Inflammatory macrophage treated with lipopolysaccharide for 1 hour (primary cell): ENCODE measurements at places on chromosomes 5 and 9.
A peak's percentile ranks its signal among the peaks of the same experiment; 100 is the strongest.

DNA sequence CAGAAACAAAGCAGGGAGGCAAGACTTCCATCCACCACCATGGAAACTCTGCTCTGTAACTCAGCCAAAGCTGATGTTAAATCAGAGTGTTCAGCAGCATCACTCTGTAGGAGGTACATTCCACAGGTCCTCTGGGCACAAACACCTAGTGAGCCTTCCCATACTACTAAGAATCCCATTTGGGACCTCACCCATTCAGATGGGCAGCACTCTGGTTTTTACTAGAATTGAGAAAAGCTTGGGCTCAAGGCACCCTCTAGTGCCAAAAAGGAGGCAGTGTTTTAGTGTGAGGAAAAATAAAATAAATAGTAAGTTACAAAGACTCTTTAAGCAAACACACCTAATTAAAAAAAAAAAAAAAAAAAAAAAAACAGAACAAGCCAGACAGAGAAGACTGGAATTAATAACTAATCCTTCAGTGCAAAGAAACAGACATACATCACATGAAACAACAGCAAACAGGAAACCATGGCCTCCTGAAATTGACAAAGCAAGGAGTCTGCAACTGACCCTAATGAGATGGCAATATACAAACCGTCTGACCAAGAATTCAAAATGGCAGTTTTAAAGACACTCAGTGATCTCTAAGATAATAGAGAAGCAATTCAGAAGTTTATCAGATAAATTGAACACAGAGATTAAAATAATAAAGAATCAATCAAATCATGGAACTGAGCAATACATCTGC lies 159.5 kb downstream of the GNA14 start:
- DNase-seq, result no peak

DNA sequence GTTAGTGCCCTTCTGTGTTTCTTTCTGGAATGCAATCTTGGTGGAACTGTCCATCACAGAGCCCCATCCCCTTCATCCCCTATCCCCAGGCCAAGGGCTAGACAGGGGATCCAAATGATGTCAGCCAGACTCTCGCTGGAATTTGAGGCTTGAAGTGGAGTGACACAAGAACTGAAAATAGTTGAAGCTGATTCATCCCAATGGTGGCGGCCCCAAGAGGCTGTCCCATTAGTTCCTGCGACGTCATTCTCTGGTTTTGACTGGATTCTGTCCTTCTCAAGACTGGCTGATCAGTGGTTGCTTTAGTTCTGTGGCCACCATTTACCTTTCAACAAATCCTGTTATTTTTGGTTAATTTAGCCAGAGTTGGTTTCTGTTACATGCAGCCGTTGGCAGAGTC lies 59.9 kb downstream of the SUB1 start:
- DNase-seq, result no peak

GRCh38 chr5:109483395-109483971 lies 73.7 kb upstream of the PJA2 start:
- DNase-seq, result peak; percentile 39

GRCh38 chr9:137251490-137252268 lies 593 bp downstream of the STPG3 start:
- DNase-seq, result no peak

GRCh38 chr5:35089334-35090314 lies 41.9 kb upstream of the AGXT2 start:
- DNase-seq, result peak; percentile 87

GRCh38 chr9:127205952-127206351 lies 58.6 kb upstream of the GARNL3 start:
- no peak for DNase-seq

- DNase-seq, result no peak
Measured at GRCh38 chr5:170619869-170620268, 116.0 kb downstream of the KCNIP1 start.
